Stimulated activated CD4-positive, alpha-beta T cell treated with anti-CD3 and anti-CD28 coated beads, Interleukin-4, amount 100 ng/mL, for 24 hours (primary cell): ENCODE measurements at places on chromosomes 5 and 9.
A peak's percentile ranks its signal among the peaks of the same experiment; 100 is the strongest.

DNA sequence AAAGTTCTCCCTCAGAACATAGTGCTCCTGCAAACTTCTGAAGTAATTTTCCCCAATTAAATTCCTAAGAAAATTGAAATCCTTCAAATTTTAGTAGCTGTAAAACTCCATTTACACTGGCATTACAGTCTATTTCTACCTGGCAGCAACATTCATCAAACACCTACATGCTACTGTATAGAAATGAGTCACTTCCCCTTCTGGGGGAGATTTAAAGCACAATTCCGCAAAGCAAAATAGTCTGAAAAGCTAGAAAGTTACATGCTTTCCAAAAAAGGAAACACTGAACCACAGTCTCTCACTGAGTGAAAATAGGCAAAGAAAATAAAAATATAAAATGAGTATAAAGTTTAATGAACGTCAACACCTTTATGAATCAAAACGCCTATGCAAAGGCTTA lies 43.3 kb downstream of the MCTP1 start:
- no peak for DNase-seq

DNA sequence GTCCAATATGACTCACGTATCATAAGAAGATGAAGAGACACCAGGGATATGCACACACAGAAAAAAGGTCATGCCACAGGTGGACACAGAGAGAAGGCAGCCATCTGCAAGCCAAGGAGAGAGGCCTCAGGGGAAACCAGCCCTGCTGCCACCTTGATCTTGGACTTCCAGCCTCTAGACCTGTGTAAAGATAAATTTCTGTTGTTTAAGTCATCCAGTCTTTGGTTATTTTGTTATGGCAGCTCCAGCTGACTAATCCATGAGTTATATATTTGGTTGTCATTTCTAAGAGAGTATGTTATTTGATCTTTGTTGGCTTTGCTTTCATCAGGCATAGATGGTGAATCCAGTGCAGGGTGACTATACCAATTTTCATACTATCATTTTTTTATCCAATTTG lies 130.2 kb upstream of the DAP start:
- DNase-seq = no peak

GRCh38 chr9:26893030-26893676 lies 551 bp upstream of the CAAP1 start:
- DNase-seq = no peak

GRCh38 chr9:89743573-89744254 lies 138.9 kb downstream of the GADD45G start:
- DNase-seq = peak; percentile 25

- no peak for DNase-seq
Observed at GRCh38 chr5:66597183-66597757, 1.1 kb downstream of the MAST4 start.

- no peak for DNase-seq
Observed at GRCh38 chr5:154475591-154476353, 2.3 kb downstream of the HAND1 start.

DNA sequence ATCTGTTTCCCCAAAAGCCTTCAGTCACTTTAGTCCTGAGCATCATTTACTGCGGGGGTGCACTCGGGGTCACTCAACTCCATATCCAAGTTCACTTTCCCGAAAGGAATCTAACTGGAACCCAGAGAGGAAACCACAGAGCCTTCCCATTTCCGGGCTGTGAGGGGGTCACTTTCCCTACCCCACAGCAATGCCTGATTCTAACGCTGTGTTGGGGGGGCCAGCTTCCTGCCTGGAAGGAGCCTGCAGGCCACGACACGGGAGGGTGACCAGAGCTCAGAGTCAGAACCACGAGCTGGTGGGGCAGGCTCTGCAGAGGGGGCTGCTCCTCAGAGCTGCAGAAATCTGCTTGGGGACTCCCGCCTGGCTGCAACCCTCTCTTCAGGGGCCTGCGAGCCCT lies 20.3 kb downstream of the BRD9 start:
- DNase-seq = no peak

DNA sequence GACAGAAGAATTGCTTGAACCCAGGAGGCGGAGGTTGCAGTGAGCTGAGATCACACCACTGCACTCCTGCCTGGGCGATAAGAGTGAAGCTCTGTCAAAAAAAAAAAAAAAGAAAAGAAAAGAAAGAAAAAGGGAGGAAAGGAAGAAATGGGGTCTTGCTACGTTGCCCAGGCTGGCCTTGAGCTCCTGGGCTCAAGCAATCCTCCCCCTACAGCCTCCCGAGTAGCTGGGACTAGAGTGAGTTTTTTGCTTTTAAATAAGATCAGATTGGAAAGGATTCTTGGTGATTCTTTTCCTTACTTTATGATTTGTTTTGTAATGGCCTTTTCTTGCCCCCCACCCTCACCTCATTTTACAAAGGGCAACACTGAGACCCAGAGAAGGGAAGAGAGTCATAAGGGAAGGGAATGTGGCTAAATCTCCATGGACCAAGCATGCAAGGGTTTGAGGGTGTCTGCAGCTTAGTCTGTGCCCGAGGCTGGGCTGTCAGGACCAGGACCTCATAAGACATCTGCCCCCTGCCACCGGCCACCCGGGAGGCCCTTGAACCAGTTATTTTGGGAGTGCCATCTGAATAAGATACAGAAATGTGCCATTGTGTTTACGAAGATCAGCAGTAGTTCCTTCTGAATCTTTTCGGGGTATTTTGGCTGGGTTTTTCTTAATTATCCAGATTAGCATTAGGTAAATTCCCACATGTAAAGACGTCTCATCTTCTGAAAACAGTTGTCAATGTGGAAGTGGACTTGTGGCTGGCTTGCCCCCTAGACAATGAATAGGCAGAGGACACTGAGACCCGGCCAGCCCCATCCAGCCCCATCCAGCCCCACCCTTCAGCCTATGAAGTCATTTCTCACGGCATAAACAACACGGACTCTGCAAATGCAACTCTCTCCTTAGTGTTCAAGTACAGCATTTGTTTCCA lies 44.5 kb upstream of the GRHPR start:
- no peak for DNase-seq

DNA sequence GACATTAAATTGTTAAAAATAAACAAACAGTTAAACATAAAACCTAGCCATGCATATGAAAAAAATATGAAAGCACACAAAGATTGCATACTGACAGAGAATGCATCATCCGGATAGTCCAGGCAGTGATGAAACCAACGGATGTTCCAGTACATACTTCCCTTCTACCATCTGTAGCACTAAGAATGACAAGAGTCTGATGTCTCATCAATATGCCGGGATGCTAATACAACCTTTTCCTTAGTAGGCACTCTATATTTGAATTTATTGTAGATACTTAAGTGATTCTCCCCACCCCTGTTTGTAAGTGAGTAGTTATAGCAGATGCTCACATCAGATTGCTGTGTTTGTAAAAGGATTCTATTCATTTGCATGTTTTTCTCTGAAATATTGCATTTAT lies 571.2 kb upstream of the WWC1 start:
- DNase-seq = no peak

GRCh38 chr9:132873403-132873802 lies 4.7 kb downstream of the AK8 start:
- DNase-seq = peak; percentile 14

DNA sequence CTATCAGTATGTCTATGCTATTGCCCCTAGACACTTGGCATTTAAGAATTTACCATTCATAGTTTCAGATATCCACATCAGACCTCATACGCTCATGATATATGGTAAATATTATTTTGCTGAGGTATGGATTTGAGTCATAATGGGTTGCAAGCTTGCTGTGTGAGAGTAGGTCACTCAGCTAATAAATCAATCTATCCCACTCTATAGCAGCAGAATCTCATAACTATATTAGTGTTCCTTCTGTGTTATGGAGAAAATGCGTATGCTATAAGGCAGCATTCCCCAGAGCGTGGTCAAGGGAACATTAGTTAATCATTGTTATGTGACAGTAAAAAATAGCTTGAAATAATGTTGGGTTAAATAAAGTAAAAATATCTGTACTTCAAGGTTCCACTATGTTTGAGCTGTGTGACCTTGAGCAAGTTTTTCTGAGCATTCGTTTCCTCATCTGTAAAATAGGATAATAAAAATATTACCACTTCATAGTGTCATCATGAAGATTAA lies 7.7 kb downstream of the TRIM32 start:
- DNase-seq = no peak

- DNase-seq = no peak
Observed at GRCh38 chr5:21774801-21775200, 1078.3 kb downstream of the CDH12 start.

- DNase-seq = no peak
Observed at GRCh38 chr9:113636693-113637092, 173.2 kb downstream of the RGS3 start.

DNA sequence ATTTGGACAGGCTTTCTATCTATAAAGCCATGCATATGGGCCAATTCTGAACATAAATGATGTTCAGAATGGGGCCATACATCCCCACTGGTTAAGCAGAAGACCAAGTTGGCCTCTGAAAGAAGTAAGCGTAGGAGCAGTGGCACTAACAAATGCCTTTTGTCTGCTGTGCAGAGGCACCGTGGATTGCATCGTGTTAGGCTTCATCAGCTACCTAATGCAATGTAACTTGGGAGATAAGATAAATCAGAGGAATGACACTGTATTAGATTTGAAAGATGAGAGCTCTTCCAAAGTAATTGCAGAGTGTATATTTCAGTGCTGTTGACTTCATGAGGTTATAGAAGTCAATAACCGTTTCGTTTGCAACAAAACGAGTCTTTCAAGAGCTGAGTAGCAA lies 148.1 kb downstream of the PARP8 start:
- no peak for DNase-seq
